ENCODE measurements at places on chromosomes 4 and X.
A peak's percentile ranks its signal among the peaks of the same experiment; 100 is the strongest.

- DNase-seq, result no peak
Measured at GRCh38 chrX:23981711-23982110, 45.3 kb downstream of the KLHL15 start.

DNA sequence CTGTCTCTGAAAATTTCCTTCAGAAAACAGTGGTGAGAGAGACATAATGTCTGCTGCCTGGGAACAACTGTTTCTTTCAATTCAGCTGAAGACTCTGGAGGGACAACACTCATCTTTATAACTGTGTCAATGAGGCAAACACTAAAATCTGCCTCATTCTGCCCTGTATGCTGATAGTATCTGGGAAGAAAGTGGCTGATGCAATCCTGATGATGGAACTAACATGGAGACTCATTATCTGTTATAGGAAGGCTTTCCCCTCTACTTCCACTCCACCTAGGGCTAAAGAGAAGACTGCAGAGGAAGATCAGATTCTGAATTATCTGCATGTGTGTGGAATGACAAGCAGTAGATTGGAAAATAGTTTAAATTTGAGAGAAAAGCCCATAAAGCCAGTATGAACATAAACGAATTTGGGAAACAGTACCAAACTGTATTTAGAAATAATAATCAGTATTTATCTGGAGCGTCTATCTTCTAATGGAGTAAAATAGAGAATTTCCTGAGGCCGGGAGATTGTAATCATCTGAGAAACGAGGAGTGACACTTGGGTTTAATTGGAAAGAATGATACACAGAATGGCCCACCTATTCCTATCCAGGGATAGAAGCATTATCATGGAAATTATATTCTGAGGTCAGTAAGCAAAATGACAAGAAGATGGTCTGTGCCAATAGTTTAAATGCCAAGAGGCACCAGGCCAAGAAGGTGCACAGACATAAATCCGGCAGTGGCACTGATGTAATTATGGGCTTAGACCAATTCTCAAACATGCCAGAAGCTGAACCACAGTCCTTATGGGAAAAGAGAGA, 85.4 kb downstream of the SHISA3 start:
- no peak for DNase-seq

DNA sequence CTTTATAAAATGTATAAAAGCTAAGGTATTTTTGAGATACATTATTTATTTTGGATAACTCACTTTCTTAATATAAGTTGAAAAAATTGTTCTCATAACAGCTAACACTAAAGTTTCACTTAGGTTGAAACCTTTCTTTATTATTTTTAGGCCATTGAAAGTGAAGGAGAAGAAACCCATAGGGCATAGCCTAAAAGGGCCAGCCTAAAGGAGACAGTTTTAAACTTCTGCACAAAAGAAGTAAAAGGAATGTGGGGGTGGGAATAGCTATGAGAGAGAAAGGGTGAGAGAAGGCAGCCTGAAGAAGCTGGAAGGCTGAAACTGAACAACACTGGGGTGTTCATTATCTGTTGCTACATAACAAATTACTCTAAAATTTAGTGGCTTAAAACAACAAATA, 57.6 kb upstream of the RAPGEF2 start:
- no peak for DNase-seq

GRCh38 chr4:112302320-112303274, 5.4 kb downstream of the ALPK1 start:
- DNase-seq, result no peak

GRCh38 chr4:45183905-45184304, 457.5 kb upstream of the GNPDA2 start:
- DNase-seq, result no peak

- DNase-seq, result peak; percentile 29
Measured at GRCh38 chrX:9942086-9942485, 25.1 kb upstream of the CLDN34 start.

DNA sequence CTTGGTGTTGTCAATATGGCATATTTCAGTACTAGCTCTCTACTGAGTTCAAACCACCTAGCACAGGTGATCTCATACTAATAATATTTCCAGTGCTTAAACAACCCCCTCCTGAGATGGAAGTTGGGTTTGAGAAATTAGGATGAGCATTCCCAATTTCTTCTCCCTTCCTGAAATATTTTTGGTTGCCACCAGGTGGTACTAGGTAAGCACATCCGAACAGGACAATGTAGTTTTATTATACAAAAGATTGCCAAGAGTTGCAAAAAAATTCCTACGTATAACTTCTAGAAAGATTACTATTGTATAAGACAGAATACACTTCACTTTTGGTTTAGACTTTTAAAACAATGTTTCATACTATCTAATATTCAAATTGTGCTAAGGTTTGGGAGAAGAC, 484.5 kb downstream of the PACRGL start:
- DNase-seq, result no peak

DNA sequence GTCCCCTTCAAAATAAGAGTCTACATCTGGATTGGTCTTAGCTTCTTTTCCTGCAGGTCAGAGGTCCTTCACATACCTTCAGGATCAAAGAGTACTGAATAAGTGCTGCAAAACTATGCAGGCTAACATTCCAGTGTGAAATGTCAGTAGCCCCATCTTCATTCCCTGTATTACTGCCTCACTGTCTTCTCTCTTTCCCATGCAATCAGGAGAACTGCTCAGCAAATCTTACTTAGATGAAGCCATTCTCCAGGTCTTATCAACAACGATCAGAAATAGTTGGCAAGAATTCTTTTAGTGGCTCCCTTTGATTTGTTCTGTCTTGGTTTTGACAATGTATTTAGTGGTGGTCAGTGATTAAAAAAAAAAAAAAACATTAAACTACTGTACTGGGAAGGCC, 26.0 kb upstream of the IQCM start:
- DNase-seq, result no peak

DNA sequence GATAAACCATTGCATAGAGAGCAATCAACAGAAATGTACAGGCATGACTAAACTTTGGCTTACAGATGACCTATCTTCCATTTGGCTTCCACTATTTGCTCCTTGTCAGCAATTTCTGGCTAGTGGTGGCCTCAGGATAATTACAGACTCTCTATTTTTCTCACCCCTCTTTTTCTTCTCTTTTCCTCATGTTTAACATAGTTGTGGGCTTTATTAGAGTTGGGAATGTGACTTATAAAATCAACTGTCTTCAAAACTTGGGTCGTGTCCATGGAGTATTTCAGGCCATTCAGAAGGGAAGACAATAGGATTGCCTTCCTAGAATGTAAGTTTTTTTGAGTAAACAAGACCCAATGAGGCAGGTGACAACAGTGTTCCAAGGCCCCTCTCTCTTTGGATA, 236.2 kb downstream of the FRAS1 start:
- DNase-seq, result no peak

DNA sequence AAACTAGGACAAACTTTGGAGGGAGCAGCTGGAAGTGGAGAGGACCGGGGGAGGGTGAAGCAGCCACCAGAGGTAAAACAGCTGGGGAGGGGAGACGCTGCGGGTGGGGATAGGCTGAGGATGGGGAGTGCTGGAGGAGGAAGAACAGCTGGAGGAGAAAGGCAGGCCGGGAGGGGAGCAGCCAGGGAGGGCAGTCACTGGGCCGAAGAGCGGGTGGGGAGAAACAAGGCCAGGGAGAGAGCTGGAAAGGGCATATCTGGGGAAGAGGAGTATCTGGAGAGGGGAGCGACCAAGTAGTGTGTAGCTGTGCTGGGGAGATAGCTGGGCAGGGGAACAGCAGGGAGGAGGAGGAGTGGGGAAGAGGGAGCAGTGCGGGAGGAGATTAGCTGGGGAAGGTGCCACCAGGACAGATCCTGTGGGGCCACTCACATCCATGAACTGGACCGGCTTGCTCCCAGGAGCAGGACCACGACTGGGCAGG, 2.7 kb downstream of the SLC38A5 start:
- no peak for DNase-seq

DNA sequence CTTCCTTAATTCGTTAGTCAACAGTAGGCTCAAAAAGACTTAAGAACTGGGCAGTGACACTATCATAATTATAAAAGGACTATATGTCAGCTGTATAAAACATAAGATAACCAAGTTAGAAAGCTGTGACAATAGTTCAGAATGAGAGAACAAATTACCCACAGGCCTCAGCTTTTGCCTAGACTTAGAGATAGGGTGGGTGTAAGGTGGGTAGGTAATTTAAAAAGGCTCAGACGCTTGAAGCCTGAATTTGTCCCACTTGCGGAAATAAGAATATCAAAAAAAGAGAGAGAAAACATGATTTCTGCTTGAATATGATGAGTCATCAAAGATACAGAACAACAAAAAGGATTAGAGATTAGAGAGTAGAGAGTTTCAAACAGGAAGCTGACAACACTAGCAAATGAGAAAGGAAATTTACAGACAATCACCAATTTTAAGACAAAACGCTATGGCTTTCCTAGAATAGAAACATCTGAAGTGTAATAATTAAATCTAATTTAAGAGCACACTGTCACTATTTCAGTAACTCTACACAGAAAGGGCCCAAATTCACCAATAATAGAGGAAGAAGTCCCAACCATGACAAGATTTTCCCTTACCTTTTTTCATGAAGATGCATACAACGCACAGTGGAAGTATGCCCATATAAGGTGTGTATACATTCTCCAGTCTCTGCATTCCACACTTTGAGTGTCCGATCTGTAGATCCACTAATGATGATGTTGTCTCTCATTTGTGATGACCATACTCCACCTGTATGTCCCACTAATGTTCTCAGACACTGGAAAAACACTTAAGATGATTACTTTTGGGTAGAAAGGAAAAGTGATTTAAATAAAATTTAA, 208.1 kb downstream of the FBXW7 start:
- no peak for DNase-seq

- DNase-seq, result no peak
Measured at GRCh38 chr4:100497791-100498190, 20.0 kb downstream of the EMCN start.

- DNase-seq, result no peak
Measured at GRCh38 chr4:83686166-83686565, 150.3 kb downstream of the GPAT3 start.

DNA sequence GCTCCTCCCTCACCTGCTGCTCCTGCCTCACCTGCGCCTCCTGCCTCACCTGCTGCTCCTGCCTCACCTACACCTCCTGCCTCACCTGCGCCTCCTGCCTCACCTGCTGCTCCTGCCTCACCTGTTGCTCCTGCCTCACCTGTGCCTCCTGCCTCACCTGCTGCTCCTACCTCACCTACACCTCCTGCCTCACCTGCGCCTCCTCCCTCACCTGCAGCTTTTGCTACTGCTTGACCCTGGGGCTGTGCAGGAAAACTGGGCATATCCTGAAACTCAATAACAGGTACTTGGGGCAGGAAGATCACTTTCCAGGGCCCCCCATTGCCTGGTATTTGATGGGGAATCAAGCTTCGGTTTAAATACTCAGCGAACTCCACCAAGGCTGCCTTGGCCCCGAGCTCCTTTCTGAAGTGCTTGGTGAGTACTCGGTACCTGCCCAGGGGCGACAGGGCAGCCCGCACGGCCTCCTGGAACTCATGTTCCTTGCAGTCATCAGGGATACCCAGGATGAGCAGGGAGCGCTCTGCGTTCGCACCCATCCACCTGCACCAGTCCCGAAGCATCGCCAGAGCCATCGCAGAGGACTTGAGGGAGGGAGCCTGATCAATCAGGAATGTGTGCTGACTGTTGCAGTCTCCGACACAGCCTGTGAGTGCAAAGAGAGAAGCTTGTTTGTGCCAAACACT, 2.7 kb downstream of the PNMA6E start:
- no peak for DNase-seq

- no peak for DNase-seq
Measured at GRCh38 chr4:61571761-61572559, 371.8 kb downstream of the ADGRL3 start.

DNA sequence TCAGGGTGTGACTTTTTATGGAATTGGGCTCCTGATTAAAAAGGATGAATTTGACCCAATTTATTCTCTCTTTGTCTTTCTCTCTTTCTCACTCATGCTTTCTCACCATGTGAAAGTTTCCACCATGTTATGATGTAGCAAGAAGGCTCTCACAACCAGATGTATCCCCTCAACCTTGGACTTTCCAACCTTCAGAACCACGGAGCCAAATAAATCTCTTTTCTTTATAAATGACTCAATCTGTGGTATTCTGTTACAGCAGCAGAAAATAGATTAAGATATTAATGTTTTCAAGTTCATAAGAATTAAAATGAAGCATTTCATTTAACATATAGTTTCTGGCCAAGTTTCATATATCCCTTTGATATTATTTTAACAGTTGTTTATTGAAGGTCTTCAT, 698.5 kb downstream of the TRAM1L1 start:
- no peak for DNase-seq

GRCh38 chr4:140103676-140104075, 50.3 kb downstream of the MAML3 start:
- DNase-seq, result no peak

- DNase-seq, result no peak
Measured at GRCh38 chr4:98749206-98749605, 90.8 kb upstream of the TSPAN5 start.

- DNase-seq, result no peak
Measured at GRCh38 chrX:27680726-27681125, 90.6 kb downstream of the DCAF8L2 start.

- DNase-seq, result no peak
Measured at GRCh38 chr4:104129243-104129642, 365.5 kb downstream of the CXXC4 start.

- no peak for DNase-seq
Measured at GRCh38 chr4:153799694-153800074, 10.8 kb upstream of the SFRP2 start.

DNA sequence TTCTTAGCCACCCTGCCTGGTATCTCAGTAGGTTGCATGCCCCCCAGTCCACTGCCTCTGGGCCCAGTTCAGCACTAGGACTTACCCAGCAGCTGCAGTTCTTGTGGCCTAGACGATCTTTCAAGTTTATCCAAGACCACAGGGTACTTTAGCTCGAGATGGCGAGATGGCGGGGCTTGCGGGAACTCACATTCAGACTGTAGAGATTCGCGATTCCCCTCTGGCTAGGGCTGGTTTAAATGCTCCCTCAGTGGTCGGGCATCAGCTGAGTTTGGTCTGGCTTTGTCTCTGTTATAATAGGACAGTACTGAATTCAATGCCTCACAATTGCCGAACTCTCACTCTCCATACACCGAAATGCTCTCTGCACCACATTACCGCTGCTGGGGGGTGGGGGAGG, 18.4 kb upstream of the RFC1 start:
- no peak for DNase-seq

DNA sequence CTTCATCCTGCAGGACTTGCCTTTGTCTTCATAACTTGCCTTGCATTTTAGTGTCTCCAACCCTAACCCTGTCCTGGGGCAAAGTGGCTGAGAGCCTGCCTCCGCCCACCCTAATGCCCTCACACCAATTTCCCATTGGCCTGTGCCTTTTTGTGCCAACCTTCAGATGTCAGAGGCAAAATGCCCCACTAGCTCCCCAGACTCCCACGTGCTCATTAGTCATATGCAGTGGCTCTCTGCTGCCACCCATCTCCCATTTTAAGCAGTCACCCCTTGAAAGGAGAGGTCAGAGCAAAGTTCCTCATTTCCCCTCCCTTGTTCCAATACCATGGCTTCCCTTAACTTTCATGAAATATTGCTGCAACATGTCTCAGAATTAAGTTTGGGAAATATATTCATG, 74.8 kb upstream of the PASD1 start:
- no peak for DNase-seq

- DNase-seq, result no peak
Measured at GRCh38 chr4:153247116-153247490, 42.9 kb downstream of the TRIM2 start.

- no peak for DNase-seq
Measured at GRCh38 chr4:187478292-187479140, 517.1 kb upstream of the ZFP42 start.
